Stimulated activated CD8-positive, alpha-beta memory T cell treated with anti-CD3 and anti-CD28 coated beads, Interleukin-15, amount 100 ng/mL, for 1 hour (primary cell): ENCODE measurements at places on chromosomes 2 and 18.

GRCh38 chr2:31053929-31054782 is 84.1 kb downstream of the GALNT14 start:
- no peak for DNase-seq

DNA sequence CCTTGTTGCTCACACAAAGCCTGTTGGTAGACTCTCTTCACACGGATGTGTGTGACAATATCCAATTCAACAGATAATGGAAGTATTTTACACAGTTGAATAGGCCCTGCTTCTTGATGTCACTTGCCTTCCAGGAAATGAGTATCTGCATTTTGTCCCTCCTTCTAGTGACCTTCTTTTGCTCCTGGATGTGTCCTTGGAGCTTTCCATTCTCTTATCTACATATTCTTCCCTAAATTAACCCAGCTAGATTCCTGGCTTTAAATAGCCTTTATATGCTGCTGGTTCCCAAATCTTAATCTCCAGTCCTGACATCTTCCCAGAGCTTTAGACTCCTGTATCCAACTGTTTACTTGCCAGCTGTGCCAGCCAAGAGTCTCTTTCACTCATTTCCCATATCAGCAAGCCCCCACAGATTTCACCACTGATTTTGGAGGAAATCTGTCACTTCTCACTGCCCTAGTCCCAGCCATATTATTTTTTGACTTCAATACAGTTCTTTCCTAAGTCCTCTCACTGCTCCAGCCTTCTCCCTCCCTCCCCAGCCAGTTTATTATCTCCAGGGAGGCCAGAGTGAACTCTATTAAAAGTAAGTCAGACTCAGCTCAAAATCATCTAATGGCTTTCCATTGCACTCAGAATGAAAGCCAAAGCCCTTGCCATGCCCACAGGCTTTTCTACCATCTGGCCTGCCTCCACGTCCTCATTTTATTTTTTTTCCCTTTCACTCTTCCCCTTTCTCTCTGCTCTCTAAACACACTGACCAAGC is 170.0 kb downstream of the PDE11A start:
- no peak for DNase-seq

DNA sequence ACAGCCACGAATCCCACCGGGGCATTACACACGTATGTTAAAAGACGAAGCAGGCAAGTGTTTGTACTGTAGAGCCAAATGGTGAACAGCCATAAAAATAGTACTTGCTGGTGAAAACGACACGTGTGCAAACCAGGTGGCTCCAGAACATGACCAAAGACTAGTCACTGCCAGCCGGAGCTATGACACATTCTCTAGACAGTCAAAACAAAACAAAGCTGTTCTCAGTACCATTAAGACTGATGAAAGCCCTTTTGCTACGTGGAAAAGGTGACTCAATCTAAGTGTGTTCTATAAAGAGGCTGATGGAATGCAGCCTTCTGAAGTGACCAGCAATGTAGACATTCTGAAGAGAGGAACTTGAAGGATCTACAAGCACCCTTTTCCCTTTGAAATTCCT is 367.7 kb upstream of the NETO1 start:
- no peak for DNase-seq

- no peak for DNase-seq
Observed at GRCh38 chr2:27728081-27728858, 43.2 kb upstream of the MRPL33 start.

DNA sequence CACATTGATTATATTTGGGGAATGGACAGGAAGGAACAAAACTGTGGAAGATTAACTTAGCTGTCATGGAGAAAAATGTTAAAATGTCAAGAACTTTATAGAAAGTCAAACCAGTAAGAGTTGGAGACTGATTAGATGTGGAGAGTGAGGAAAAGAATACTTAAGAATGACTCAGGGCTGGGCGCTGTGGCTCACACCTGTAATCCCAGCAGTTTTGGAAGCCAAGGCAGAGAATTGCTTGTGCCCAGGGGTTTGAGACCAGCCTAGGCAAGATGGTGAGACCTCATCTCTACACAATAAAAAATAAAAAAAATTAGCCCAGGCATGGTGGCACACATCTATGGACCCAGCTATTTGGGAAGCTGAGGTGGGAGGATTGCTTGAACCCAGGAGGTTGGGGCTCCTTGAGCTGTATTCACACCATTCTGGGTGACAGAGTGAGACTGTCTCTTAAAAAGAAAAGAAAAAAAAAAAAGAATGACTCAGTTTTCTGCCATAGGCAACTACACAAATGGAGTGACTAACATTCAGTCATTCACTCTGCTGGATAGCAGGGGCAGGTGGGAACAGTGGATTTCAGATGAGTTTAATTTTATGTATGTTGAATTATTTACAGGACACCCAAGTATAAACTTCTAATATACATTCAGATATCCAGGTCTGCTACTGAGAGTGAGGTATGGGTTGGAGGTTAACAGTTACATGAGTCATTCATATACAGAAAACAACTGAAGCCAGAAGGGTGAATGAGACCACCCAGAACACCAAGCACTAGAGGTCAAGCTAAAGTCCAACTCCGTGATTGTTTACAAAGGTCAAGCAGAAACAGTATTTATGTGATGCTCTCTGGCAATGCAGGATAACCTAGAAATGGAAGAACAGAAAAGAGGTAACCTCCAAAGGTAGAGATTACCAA is 33.9 kb downstream of the ORC2 start:
- no peak for DNase-seq

DNA sequence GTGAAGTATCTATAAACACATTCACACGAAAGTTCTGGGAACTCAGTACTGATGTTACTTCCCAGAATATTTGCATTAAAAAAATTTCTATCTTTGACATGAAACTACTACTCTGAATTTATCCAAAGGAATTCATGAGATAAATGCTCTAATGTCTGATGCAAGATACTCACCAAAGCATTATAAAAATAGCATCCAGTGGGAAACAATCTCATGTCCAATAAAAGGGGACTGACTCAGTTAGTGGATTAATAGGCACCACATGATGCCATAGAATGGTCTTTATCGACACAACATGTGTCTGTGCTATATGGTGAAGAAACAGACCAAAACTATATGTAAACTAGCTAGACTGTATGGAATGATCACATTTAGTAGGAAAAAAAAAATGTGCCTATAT is 33.9 kb downstream of the LAMA3 start:
- DNase-seq, result no peak

- DNase-seq, result no peak
Observed at GRCh38 chr2:141555876-141556470, 574.8 kb downstream of the LRP1B start.

DNA sequence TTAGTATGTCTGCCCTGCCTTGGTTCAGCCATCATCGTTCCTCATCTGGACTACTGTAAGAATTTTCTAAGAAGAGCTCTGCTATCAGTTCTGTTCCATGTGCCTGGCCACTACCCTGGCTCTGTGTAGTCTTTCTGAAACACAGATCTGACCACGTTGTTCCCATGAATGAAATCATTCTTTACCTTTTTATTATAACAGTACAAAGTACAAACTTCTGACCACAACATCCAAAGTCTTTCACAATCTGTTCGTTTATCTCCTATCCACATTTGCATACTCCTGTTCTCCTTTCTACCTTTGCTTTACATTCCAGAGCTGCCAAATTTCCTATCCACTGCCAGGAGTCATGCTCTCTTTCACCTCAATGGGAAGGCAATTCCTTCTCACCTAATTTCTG is 284.6 kb upstream of the LRP1B start:
- DNase-seq, result no peak

- no peak for DNase-seq
Observed at GRCh38 chr2:186201371-186201770, 284.7 kb upstream of the ZC3H15 start.

DNA sequence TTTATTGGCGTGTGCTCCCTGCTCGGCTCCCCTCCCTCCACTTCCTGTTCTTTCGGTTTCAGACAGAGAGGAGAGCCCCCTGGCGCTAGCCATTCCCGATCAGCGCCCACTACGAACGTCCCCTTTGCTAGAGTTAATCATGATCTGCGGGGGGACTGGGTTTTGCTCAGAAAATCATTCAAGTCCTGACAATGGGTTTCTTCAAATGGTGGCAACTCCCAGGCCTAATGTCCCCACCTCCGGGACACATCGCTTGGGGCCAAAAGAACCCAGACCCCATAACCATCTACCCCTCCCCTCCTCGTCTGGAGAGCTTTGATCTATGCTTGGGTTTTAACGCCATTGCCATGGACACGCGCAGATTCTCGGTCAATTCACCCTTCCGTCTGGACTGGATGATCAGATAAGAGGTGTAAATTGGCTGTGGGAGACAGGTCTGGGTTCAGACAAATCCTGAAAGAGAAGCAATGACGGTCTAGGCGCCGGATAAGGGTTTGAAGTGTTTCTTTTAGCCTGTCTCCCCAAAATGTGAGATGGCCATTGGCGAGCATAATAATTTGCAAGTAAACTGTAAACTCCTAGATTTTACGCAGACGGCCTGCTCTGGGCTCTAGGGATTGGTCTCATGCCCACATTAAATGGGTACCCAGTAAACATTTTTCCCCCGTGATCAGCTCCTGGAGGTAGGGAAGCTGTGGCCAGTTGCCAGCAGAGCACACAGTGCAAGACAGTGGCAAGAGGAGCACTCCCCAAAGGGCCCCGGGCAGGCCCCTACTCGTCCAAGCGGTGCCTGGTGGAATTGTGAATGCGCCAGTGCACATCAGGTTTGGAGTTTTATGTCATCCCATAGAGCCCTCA is 4.7 kb downstream of the NRP2 start:
- DNase-seq, result no peak

- DNase-seq, result no peak
Observed at GRCh38 chr18:33076601-33077000, 303.8 kb upstream of the KLHL14 start.

DNA sequence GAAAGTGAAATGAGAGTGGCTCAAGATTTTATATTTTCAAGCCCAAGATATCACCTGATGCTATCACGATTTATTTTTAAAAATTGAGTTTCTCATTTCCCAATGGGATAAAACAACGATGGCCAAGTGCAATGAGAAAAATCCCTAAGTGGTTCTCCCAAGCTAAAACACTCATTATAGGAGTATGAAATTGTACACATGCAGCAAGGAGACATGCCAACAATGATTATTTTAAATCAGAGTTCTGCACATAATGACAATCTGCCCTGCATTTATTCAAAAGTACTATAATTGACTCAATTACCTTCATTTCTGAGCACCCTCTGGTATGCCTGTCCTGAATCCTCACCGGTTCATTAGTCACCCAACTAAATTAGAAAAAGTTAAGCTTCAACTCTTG is 12.7 kb downstream of the CYTIP start:
- DNase-seq, result no peak

- no peak for DNase-seq
Observed at GRCh38 chr2:191174442-191174841, 23.6 kb upstream of the STAT4 start.

- DNase-seq, result no peak
Observed at GRCh38 chr2:145524836-145525235, 1004.9 kb upstream of the ZEB2 start.

DNA sequence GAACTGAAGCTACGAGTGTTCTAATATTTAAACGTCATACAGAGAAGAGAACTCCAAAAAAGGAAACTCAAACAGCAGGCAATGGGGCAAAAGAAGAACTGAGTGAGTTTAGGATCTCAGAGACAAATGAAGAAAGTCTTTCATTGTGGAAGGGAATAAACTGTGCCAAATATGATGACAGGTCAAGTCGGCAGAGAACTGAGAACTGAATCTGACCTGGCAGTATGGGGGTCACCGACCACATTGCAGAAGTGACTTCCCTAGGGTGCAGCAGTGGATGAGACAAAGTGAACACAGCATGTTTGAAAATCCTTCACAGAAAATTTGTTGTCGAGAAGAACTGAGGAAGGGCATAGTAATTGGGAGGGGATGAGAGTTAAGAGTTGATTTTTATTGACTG is 55.9 kb downstream of the TTC21B start:
- no peak for DNase-seq

- no peak for DNase-seq
Observed at GRCh38 chr2:241224018-241224850, 35.8 kb downstream of the ANO7 start.

DNA sequence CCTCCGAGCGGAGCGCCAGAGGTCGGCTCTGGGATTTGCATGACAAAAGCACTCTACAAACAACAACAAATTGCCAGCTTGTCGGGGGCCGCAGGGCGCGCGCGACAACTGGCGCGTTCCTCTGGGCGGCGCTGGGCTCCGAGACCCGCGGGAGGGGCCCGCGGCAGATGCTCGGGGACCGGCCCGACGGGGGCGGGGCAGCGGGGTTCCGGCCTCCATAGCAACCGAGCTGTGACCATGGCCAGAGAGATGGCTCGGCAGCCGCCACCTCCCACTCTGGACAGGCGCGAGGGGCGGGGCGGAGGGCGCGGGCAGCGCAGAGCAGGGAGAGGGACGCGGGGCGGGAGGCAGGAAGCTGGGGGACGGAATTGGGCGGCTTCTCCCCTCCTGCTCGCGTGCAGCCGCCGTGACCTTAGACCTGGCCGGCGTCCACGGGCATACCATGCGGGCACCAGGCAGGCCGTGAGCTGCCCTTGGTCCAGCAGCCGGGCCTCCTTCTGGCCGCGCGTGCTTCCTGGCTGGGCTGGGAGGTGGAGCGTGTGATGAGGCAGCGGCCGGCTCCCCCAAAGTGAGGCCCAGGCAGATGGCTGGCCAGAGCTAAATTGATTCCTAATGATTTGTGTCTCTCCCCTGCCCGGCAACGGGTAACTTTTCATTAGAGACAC is 171.5 kb downstream of the CELF4 start:
- DNase-seq, result no peak

GRCh38 chr2:207936380-207936779 is 88.9 kb downstream of the PLEKHM3 start:
- no peak for DNase-seq

GRCh38 chr2:98768384-98769113 is 37.6 kb upstream of the MGAT4A start:
- no peak for DNase-seq

DNA sequence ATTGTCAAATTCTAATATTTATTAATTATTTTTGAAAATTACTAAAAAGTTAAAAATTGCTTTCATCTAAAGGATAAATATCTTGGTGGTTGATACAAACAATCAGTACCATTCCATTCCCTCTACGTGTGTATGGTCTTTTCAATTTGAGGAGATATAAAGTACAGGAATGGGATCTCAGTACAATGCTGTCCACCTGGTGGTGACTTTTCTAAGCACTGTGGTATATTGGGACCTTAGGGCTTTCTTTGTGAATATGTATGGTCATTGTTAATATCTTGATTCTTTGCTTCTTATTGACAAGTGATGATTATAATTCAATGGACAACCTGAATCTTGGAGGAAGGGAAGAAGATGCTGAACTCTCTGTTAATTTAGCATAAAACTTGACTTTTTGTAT is 83.1 kb downstream of the NBEAL1 start:
- DNase-seq, result no peak

- DNase-seq, result no peak
Observed at GRCh38 chr18:57210716-57211411, 64.0 kb downstream of the BOD1L2 start.
